ENCODE measurements at places on chromosomes 6 and 20.

DNA sequence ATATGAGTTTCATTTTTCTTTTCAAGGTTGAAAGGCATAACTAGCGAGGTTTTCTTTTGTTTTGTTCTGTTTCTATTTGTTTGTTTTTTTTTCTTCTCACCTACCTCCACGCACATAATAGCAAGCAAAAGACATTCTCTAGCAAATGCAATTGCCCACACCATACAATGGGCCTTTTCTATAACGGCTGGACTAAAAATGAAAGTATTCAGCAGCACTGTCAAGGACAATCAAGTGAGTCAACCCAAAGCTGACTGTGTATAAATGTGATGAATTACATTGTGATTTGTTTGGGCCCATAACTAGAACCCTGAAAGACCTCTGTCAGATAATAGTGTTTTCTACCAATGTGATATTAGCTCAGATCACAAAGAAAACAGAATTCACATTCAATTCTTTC lies 496.7 kb downstream of the RNF144B start:
- no peak for DNase-seq

GRCh38 chr6:95279616-95280015 lies 297.7 kb upstream of the MANEA start:
- no peak for DNase-seq

DNA sequence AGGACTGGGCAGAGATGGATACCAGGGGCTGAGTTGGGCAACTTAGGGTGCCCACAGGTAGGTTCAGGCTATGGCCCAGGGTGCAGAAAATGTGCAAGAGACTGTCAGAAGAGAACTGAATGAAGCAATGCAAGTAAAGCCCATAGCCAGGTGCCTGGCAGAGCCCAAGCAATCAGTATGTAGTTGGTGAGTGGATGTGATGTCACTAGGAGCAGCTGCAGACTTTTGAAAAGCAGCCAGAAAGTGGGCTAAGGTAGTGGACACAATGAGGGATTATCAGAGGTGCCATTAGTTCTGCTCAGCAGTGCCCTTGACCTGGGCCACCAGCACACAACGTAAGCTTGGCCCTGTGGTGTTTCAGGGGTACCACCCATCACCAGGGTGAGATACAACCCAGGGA lies 135.3 kb downstream of the SOBP start:
- DNase-seq, result no peak

- DNase-seq, result no peak
Measured at GRCh38 chr6:117600008-117600743, 2.1 kb downstream of the GOPC start.

DNA sequence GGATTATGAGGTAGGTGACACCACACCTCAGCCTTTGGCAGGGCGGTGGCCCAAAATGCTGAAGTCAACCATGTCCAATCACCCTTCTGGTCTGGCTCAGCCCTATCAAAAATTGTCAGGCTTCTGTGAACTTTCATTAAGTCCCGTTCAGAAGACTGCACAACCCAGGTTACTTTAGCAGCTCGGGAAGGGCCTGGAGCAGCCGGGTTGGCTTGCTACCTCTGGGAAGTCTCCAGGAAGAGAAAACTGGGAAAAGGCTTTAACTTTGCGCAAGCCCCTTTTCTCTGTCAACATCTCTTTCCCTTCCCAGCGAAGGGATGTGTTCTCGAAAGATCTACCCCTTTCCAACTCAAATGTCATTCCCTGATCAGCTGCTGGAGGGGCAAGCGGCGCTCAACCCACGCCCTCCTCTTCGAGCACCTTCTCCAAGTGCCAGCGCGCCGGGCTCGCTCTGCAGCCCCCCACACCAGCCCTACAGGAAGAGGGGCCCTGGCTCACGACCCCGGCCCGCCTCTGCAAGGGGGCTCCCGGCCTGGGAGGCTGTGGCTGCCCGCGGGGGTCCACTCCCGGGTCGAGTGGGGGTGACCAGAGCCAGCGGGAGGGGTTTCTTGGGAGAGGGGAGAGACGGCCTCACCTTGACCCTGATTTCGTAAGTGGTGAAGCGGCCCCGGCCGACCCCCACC lies 573 bp downstream of the SNX3 start:
- DNase-seq, result no peak

- DNase-seq, result no peak
Measured at GRCh38 chr6:135211306-135211702, 30.2 kb downstream of the MYB start.

GRCh38 chr6:52887910-52888524 lies 21.5 kb downstream of the GSTA3 start:
- no peak for DNase-seq

DNA sequence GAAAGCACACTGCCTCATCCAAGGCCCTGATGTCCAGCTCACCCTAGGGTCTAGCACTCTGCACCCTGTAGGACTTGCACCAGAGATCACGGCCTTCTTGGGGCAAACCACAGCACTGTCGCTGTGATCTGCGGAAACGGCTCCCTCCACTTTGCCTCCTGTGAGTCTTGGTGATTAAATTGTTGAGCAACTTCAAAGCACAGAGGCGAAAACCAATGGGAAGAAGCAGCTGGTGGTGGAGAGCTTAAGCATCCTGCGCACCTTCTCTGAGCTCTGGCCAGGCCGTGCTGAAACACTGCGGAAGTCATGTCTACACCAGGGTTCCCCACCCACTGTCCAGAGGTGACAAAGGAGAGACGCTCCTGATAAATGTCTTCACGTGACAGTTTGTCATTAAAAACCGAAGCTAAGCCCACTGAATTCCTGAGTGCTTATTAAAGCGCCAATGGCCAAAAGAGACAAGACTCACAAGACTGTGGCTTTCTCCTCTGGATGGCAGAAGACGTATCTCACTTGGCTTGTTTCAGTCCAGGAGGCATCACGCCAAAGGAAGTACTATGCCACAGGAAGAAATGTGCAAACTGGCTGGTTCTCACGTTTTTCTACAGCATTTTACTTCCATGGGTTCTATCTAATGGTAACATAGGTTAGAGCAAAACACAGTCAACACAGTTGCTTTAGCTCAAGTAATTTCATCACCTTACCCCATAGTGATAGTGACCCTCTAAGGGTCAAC lies 3.1 kb downstream of the RAMACL start:
- no peak for DNase-seq

Data from activated T-cell treated with anti-CD3 and anti-CD28 coated beads, Interleukin-2, amount 50 U/mL, for 4 hours (primary cell).